ENCODE measurements at places on chromosomes 5 and 9.

DNA sequence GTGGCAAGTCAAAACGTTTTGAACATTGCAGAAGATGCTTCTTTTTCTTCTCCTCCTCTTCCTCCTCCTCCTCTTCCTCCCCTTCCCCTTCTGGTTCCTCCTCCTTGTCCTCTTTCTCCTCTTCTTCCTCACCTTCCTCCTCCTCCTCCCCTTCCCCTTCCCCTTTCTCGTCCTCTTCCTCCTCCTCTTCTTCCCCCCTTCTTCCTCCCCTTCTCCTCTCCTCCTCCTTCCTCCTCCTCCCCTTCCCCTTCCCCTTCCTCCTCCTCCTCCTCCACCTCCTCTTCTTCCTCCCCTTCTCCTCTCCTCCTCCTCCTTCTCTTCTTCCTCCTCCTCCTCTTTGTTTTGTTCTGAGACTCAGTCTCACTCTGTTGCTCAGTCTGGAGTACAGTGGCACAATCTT lies 167.0 kb upstream of the SV2C start:
- DNase-seq = no peak

DNA sequence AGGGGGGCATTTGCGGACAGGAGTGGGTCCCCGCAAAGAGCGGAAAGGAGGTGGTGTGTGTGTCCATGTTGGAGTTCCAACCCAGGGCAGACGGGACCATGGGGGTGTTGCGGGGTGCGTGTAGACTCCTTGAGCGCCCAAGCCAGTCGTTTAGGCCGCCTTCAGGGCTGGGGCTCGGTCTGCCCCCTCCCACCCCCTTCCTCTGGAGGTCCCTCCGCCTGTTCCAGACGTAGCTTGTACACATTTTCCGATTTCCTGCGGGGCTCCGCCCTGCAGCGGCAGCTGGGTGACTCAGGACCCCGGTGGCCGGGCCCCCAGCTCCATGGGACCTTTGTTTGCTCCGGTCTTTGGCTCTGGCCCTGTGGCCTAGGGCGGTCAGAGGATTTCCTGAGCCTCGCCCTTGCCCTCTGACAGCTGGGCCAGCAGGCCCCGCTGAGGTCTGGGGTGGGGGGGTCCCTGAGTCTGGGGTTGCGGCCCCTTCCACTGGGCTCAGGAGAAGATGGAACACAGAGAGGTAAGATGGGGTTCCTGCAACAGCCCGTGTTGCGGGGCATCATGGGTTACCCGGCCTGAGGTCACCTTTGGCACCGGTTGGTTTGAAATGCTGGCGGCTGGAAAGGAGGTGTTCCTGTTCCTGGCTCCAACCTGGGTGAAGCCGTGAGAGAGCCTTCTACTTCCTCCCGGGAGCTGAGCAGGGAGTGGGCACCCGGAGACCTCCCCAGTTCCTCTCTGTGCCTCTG lies 1.5 kb downstream of the PKN3 start:
- no peak for DNase-seq

DNA sequence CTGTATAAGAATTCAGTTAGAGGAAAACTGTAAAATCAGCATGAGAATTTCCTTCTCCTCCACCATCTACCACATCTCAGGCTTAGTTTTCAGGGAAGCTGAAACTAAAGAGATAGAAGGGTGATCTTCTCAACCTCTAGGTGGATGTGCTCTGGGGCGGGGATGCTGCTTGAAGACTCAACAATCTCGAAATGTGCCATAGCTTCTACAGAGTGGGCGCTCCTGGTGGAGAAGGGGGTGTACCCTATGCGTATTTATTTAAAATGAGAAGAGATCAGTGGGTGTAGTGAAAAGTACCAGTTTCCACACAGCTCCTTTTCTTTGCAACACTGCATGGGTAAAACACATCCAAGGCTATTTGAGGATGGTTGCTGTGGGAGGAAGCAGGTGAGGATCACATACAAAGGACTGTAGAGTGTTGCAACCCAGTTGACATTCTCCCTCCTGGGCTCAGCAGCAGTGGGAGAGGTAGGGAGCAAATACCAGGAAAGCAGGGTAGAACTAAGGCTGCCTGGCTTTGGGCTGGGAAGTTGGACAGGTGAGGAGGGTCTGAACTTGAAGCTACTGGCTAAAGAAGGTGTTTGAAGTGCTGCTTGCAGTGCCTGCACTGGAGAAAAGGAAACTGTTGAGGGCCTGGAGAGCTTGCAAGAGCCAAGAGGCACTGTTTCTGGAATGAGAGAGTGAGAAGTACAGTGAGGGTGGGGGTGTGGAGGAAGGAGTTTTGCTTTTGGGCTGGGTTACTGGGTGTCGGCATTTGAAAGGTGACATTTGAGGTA lies 73.1 kb downstream of the MAST4 start:
- no peak for DNase-seq

GRCh38 chr5:172902497-172903472 lies 56.4 kb upstream of the RPL26L1 start:
- DNase-seq = no peak

GRCh38 chr5:136129445-136129844 lies 3.2 kb upstream of the SMAD5 start:
- no peak for DNase-seq

GRCh38 chr5:131756942-131757341 lies 39.9 kb downstream of the FNIP1 start:
- no peak for DNase-seq

GRCh38 chr5:57859626-57860025 lies 377.0 kb upstream of the ACTBL2 start:
- no peak for DNase-seq

DNA sequence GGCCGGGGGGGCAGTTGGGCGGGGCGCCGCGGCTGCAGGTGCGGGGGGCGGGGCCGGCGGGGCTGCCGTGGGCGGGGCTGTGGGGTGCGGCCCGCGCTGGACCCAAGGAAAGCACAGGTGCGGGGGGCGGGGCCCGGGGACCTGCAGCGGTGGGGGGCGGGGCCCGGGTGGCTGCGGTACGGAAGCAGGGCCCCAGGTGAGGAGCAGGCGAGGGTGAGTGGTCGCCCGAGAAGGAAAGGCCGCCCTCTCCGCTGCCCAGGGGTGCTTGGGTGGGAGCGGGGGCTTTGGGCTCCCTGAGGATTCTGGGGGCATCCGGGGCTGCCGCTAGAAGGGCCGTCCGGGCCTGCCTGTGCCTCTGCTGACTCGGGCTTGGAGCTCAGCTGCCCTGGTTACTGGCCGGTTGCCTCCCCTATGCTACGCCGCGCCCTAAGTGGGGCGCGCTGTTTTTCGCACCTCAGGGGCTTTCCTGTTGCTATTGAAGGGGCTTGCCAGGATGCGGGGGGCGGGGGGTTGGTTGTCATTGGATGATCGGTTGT lies 767 bp downstream of the RALGPS1 start:
- no peak for DNase-seq

DNA sequence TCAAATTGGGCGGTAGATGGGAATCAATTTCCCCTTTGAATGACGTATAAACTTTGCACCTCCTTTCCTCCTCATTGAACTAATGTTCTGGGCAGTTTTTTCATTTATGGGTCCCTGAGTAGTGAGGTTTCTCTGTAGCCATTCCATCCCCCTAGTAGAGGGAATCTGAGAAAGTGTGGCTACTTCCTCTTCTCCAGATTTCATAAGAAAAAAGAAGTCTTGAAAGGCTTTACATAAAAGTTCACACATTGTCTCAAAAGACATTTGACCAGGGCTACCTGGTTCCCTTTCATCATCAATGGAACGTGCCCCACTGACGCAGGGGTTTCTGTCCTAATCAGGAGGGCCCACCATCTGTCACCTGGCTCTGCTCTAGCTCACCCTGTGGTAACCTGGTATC lies 57.3 kb downstream of the CTSL start:
- DNase-seq = no peak

- DNase-seq = no peak
Observed at GRCh38 chr5:22057012-22057411, 796.1 kb downstream of the CDH12 start.

- no peak for DNase-seq
Observed at GRCh38 chr5:45038366-45038987, 229.7 kb downstream of the MRPS30 start.

GRCh38 chr5:2913281-2913680 lies 161.8 kb upstream of the IRX2 start:
- no peak for DNase-seq

- no peak for DNase-seq
Observed at GRCh38 chr5:74810915-74811314, 43.9 kb downstream of the NSA2 start.

GRCh38 chr5:13253111-13253510 lies 691.4 kb downstream of the DNAH5 start:
- DNase-seq = no peak

- DNase-seq = no peak
Observed at GRCh38 chr9:128081056-128081455, 13.0 kb downstream of the SLC25A25 start.

- no peak for DNase-seq
Observed at GRCh38 chr5:84825606-84826005, 440.9 kb upstream of the EDIL3 start.

DNA sequence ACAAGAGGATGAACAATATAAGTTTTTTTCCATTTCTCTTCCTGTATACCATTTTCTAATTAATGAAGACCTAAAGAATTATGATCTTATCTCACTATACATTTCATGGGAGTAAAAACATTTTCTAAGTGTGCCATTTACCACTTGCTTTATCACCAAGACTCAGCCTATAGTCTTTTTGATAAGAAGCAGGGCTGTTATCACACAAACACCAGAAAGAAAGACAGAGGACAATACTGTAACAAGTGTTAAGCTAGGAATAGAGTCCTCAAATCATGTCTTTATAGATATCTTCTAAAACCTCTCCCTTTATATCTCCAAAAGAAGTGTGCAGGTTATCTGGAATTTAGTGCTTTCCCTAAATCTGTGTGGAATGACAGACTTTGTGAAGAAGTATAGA lies 119.7 kb downstream of the FAM174A start:
- DNase-seq = no peak

GRCh38 chr9:105708405-105708804 lies 14.1 kb downstream of the TMEM38B start:
- no peak for DNase-seq

- no peak for DNase-seq
Observed at GRCh38 chr9:111740739-111741138, 54.0 kb downstream of the SHOC1 start.

GRCh38 chr5:34022121-34022705 lies 14.4 kb upstream of the AMACR start:
- DNase-seq = no peak
